ENCODE measurements at places on chromosomes 7 and 10.
A peak's percentile ranks its signal among the peaks of the same experiment; 100 is the strongest.

DNA sequence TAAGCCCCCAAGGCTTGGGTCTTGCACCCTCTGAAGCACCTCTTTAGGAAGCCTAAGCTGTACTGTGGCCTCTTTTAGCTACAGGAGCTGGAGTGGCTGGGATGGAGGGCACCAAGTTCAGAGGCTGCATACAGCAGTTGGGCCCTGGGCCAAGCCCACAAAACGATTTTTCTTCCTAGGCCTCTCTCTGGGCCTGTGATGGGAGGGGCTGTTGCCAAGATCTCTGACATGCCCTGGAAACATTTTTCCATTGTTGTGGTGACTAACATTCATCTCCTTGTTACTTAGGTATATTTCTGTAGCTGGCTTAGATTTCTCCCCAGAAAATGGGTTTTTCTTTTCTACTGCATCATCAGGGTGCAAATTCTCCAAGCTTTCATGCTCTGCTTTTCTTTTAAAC lies 375.7 kb upstream of the NPSR1 start:
- no peak for DNase-seq

- DNase-seq, result no peak
Observed at GRCh38 chr7:88967432-88967831, 171.9 kb upstream of the TEX47 start.

DNA sequence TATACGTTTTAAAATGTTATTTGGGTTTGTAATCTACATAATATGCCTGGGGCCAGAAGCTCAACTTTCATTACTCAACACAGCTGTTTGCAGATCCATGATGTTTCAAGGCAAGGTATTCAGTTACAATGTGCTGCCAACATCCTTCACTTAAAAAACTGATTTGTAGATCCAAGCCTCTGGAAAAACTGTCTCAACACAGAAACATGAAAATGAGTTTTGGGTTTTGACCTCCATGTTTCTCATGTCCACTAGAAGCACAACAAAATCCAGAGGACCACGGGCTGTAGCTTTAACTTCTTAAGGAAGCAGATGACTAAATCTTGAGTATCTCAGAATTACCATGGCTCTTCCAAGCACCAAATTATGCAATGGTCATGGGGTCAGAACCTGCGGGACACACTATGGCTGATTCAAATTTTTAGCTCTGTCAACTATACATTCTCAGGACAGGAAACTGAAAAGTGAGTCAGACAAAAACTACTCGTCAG lies 247.1 kb upstream of the GRB10 start:
- peak; percentile 49 for DNase-seq

- DNase-seq, result no peak
Observed at GRCh38 chr7:90839316-90839715, 243.2 kb downstream of the CDK14 start.

DNA sequence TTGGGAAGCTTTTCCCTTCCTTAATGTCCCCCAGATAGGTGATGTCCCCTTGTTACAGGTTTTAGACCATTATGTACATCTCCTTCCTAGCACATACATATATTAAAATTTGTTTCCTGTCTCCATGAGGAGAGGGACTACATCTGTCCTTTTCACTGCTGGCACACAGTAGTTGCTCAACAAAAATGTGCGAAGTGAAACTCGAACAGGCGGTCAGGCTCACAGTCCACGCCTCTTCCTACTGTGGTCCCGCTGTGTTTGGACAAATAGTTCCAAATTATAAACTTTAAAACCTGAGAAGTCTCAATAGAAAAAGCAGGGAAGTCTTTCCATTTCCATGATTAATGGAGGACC lies 1.2 kb upstream of the HHEX start:
- no peak for DNase-seq
